ENCODE measurements at places on chromosomes 5 and 9.

- DNase-seq = no peak
Measured at GRCh38 chr5:124865066-124865465, 118.6 kb upstream of the ZNF608 start.

DNA sequence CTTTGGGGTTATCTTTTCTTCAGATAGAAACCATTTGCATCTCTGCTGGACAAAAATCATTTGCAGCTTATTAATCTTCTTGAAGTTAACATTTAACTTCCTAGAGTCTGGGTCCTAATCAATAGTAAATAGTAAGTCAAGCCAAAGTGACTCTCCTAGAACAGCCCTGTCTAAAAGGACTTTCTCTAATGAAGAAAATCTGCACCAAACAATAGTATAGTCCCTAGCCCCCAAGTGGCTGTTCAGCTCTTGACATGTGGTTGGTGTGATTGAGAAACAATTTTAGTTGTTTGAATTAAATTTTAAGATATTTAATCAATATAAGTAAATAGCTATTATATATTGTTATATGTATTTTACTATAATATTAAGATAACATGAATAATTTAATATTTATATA is 64.6 kb upstream of the SHB start:
- no peak for DNase-seq

DNA sequence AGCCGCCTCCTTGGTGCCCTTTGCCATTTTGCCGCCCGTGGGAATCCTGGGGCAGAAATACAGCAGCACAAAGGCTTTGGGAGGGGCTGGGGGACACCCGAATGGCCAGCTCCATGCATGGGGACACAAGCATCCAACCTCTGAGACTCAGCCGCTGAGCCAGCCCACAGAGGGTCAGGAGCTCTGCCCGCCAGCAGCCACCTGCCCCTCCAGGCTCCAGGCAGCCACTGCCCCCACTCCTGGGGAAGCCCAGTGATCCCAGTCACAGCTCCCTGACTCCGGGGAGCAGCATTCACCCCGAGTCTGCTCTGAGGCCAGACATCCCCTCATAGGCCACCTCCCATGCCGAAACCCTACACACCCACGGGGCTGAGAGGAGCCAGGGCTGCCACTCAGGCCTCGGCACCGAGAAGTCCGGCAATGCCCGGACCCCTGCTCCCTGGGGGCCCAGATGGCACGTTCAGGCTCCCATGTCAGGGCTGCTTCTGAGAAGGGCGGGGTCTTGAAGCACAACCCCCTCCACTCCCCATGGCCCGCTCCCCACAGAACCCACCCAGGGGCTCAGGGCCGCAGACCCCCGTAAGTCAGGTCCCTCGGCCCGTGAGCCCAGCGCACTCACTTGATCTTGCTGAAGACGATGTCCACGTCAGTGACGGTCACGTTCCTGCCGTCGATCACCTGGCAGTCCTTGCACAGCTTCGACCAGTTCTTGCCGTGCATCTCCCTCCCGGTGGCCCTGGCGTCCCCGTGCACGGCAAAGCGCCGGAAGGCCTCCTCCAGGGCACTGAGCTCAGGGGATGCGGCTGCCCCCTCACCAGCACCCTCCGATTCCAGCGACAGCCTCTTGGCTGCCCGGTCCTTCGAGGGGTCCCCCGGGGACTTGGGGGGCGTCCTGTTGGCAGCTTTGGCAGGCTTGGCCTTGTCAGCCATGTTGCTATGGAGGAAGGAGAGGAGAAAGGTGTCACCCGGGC is 15.7 kb downstream of the TPPP start:
- no peak for DNase-seq

DNA sequence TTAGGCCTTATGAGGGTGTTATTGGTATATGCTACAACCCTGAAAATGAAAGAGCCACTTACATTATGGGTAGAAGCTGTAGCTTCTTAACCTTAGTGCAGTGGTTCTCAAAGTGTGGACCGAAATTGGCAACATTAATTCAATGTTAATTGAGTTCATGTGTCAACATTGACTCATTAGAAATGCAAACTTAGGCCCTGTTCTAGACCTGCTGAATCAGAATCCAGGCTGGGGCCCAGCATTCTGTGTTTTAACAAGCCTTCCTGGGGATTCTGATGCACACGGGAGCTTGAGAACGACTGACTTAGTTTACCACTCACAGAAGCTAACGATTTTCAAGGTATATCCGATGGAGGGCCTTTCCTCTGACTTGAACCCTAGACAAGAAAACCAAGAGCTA is 7.3 kb downstream of the VLDLR start:
- DNase-seq = no peak

DNA sequence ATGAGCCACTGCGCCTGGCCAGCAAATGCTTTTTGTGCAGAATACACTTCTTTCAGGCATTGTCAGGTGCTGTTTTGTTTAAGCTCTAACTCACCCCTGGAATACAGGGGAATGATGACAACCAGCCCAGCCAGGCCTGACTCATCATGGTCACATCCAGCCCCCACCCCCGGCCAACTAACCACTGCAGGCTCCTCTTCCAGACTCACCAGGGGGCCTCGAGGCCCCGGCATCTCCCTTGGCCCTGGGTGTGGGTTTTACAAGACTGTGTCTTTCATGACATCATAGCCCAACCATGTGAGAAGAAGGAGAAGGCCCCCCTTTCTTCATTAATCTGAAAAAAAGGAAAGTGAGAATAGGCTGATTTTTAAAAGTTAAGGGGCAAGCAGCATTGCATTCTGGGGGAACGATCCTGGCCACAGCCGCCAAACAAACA is 35.5 kb downstream of the OLFML2A start:
- no peak for DNase-seq

- no peak for DNase-seq
Measured at GRCh38 chr5:107812570-107813141, 141.9 kb upstream of the EFNA5 start.

DNA sequence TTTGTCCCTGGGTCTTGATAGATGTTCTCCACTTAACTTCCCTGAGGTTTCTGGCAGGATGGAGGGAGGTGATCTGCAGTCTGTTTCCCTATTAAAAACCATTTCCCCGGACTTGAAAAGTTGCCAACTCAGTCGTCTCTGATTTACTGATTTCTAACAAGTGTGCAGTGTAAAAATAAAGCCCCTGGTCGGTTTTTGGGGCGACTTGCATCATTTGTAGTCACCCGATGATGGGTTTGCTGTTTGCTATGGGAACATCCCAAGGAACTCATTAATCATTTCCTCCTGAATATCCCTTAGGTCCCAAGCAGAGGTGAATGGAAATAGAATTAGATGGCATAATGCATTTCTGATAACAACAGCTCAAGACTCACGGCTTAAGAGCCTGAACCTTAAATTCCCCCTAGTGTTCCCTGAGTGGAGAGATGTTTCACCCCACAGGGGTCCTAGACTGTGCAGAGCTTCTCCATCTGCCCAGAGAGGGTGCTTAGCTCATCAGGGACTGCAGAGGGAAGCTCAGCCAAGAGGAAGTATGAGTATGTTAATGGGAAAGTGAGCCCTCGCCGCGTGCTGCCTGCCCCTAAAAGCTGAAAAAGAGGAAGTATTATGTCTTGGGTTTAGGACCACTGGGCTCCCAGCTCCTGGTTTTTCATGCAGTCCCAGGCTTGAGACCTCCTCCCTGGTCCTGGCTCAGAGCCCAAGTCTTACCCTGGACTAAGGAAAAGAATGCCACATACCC is 115.1 kb upstream of the DAP start:
- no peak for DNase-seq

GRCh38 chr5:122036326-122036725 is 41.7 kb downstream of the LOX start:
- no peak for DNase-seq

DNA sequence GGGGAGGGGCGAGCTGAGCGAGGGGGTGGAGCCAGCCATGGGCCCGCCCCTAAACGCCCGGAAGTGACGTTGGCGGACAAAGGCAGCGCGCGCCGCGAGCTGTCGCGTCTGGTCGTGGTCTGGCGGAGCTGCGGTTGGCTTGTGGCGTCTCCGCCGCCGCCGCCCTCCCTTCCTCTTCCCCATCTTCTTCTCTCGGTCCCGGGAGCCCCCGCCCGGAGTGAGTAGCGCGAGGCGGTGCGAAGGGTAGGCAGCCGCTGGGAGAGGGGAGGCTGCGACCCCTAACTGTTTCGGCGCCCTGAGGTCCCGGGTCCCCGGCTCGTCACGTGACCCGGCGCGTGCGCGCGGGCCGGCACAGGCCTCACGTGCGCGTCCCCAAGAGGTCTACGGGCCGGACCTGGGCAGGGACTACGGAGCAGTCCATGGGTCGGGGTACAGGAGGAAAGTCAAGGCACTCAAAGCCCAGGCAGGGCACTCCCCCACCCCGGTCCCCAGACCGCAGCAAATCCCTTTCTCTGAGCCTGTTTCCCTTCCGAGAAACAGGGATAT is at the start of gene NTMT1:
Gene NTMT1 (plus strand): TSS at position 85 of the 546 bp plus-strand sequence. CDS start 6,541 bp downstream, outside the sequence.
- no peak for DNase-seq

DNA sequence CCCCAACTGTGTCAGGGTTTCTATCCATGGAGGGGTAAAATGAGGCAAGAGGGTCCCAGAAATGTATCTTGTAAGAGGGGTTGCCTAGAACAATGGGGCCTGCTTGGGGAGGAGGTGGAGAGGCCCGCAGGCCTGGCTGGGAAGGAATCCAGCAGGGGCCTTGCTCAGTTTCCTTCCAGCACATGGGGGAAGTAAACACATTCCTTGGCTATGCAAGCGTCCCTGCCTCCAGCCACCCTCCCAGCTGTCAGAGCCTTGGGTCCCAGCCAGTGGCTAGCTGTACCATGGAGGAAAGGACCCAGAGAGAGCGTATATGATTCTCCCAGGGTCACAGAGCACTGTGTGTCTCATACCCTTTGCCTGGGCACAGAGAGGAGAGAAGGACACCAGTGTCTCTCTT is 71.1 kb upstream of the IL17B start:
- DNase-seq = no peak

- no peak for DNase-seq
Measured at GRCh38 chr9:33620738-33621439, 96.8 kb downstream of the ANKRD18B start.

- DNase-seq = no peak
Measured at GRCh38 chr5:111834926-111835599, 78.1 kb upstream of the NREP start.

GRCh38 chr5:135446206-135446605 is 942 bp downstream of the DCANP1 start:
- no peak for DNase-seq

DNA sequence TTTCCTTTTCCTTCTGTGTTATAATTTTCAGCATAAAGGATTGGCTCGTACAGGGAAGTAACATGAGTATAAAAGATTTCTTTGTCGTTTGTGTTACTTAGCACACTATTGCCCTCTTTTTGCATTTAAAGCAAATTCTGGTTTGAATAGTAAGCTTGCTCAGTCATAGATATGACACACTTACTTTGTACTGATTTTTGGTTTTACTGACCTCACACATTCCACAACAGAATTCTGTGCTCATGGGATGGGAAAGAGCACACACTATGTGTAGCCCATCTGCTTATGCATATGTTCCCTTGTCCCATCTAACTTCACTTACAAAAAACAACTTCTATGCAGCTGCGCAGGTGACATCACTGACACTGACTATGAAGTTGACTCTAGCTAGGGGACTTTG is 111.9 kb upstream of the MTAP start:
- DNase-seq = no peak

DNA sequence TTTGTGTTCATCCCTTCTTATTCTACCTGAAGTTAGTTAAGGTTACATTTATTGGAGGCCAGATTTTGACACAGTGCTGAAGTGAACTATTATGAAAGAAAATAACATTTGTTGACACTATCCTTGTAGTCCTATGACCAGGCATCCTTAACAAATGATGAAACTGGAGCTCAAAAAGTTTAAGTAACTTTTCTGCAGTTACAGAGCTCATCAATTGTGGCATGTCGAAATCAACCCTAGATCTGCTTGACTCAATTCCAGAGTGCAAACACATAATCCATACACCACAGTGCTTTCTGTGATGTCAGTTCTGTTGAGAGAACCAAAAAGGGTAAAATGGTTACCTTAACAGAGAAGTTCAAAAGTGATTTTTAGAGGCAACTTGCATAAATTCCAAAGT is 28.6 kb downstream of the KCNN2 start:
- no peak for DNase-seq

GRCh38 chr5:172637110-172637580 is 3.9 kb upstream of the NEURL1B start:
- DNase-seq = no peak

DNA sequence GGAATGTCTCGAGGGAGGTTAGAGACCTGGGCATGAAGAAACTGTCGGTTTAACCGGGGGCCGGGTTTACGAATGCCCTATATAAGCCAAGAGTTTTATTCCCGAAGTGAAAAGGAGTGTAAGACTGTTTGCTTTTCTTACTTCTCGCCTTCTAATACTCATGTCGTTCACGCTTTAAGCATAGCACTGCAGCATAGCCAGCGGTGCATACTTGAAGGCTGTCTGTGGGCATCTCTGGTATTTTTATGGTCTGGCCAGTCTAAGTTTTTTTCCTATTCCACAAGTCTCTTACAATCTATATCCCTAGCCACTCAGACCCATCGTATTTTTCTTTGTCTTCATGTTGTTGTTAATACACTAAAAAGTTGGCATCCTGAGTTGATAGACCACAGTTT is 1.2 kb downstream of the UHRF2 start:
- DNase-seq = no peak

DNA sequence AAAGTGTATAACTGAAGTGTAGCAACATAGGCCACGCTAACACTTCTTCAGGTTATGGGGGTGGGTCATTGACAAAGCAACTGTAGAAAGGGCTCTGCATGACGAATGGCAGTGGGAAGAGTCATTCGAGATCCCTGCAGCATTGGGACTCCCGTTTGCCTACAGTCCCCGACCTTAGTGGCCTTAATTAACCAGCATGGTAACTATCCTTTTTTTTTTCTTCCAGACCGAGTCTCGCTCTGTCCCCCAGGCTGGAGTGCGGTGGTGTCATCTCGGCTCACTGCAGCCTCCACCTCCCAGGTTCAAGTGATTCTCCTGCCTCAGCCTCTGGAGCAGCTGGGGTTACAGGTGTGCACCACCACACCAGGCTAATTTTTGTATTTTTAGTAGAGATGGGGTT is 14.2 kb upstream of the CMBL start:
- no peak for DNase-seq

- no peak for DNase-seq
Measured at GRCh38 chr9:15738011-15738410, 185.2 kb downstream of the CCDC171 start.

GRCh38 chr5:172086194-172086975 is 79.9 kb upstream of the FBXW11 start:
- no peak for DNase-seq

Measured in glomerular endothelial cell (primary cell).